ENCODE measurements at places on chromosomes 12 and 14.

DNA sequence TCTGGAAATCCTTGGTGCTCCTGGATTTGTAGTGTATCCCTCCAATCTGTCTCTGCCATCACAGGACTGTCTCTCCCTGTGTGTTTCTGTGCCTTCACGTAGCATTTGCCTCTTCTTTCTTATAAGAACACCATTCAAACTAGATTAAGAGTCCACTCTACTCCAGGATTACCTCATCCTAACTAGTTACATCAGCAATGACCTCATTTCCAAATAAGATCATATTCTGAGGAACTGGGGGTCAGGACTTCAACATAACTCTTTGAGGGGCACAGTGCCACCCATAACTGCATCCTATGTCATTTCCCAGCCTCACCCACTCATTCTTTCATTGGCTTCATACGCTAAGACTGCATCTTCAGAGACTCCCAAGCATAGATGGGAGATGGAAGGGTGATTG lies 106.2 kb downstream of the NT5DC3 start:
- no peak for DNase-seq

DNA sequence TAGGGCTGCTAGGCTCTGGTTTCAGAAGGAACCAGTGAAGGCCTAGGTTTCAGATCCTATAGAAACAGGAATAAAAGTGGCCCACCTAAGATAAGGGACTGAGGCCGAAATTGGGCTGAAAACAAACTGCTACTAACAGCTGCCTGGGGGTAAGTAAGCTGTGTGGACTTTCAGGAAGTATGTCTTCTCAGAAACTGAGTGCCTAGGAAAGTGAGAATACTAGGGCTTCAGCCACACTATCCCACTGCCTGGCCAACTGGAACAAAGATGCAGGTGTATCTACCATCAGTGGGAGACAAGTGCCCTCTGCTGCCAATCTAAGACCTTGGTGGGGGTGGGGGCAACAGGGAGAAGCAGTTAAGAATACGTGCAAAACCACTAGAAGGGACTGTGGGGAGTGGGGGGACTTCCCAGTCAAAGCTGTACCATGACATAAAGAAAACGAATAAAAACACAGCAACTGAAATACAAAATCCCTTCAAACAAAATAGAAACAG lies 82.5 kb downstream of the MED13L start:
- DNase-seq, result no peak

DNA sequence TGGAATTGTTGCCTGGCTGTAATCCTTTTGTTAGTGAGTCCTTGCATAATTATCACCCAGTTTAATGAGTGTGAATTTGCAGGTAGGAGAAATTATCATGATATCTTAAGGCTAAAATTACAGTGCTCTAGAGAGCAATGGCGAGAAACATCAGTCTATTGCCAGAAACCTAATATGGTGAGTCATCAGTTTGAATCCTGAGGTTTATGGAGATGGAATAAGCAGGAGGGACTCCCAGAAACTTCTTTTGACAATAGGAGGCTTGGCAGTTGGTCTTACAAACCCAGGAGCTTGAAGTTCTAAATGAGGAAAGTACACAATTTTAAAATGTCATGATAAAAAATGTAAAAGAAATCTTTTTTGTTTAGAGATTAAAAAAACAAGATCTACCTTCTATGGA lies 31.5 kb upstream of the CRADD start:
- DNase-seq, result no peak

DNA sequence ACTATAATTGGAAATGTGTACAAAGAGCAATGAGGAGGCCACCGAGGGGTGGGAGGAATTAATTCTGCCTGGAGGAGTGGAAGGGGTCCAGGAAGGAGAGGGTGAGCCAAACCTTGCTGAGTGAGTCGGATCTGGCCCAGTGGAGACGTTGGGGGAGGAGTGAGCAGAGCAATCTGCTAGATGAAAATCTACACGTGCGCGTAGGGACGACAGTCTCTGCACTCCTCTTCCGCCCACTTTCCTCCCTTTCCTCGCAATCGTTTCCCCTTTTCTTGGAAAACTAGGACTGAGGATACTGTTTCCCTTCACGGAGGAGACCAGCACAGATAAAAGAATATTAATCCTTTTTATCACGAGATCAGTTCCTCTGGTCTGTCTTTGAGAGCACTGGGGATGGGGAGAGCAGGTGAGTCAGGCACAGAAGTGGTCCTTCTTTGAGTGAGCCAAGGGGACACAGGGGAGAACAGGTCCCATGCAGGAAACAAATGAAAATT lies 2.9 kb upstream of the NAB2 start:
- DNase-seq, result no peak

DNA sequence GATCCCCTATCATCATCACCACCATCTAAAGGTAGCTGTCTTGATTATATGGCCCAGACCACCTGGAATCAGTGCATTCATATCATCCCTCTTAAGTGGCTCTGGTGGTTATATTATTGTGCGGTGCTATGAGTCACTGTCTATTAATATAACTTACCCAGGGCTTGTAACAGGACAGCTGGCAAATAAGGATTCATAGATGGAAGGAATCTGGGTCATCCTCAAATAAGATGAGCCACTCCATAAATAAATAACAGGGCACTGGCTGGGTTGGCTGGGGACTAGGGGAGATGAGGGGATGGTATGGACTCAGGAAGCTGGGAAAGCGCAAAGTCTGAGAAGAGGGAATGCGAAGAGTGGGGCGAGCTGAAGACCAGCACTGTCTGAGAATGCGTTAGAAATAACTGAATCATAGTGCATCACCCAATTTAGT lies 216.1 kb downstream of the NUAK1 start:
- DNase-seq, result no peak

DNA sequence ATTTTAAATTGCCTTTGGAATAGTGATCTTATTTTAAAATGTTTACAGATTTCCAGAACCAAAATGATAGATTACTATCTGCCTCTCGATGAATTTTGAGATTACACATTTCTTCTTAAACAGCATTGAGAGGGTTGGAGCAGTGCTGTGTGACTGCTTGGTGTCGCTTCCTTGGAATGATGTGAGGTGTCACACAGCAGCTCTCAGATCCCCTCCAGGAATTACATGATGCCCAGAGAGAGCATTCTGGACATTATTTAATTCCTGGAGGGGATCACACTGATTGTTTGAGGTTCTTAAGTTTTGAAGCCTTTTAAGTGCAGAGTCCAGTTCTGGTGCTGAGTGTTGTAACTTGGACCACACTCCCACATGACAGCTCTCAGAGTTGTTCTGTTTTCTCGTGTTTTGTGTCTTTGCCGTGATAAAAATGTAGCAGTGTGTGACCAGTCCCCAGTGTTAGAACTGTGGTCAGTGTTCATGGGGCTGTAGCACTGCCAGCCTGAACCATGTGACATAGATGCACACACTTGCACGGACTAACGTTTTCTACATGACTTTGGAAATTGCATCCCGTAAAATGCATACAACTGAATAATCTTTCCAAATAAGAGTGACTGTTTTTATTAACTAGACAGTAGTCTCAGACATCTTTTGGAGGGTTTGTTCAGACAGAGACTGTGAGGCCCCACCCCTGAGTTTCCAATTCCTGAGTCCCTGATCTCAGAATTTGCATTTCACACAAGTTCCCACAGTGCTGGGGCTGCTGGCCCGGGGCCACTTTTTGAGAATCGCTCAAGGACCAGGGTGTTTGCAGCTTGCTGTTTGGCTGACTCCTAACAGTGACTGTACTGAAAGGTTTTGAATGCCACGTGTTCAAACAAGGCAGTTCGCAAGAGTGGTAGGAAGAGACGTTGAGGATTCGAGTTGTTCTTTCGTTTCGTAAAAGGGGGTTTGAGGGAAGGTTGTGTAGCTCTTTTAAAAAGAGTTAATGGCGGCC lies 26.0 kb downstream of the XRCC3 start:
- no peak for DNase-seq

GRCh38 chr14:103179094-103179493 lies 55.8 kb downstream of the TNFAIP2 start:
- no peak for DNase-seq

- DNase-seq, result no peak
Measured at GRCh38 chr14:28780843-28781820, 14.5 kb downstream of the FOXG1 start.

DNA sequence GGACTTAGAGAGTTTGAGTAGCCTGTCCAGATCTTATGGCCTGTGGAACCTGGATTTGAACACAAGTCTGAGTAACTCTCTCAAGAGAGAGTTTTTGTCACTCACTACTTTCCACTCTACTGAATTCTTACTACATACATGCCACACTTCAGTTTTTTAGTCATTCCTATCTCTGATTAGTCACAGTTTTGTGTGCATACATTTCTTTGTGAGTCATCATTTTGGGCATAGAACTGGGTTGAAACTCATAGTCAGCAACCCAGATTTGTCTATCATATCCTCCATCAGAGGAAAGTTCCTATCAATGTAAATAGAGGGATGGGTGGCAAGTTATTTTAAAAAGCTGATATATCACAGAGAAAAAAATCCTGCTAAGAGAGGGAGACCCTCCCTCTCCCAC lies 42.9 kb downstream of the FLRT2 start:
- no peak for DNase-seq

GRCh38 chr12:65532764-65533163 lies 254.3 kb downstream of the MSRB3 start:
- peak; percentile 62 for DNase-seq

DNA sequence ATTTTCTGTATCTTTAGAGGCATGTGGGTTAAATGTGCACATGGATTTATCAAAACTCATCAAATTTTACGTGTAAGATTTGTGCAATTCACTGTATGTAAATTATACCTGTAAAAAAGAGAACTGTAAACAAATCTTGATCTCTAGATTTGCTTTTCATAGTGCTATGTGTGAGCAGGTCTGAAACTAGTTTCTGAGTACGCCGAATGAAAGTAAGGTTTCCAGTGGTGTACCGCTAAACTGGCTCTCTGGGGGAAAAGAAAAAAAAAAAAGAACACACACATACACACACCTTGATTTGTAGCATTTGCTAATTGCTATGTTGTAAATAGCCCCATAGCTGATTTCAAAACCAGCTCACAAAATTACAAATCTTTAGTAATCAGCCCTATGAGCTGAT lies 8.6 kb upstream of the SLC41A2 start:
- DNase-seq, result no peak

GRCh38 chr14:87489196-87489819 lies 503.7 kb downstream of the GALC start:
- no peak for DNase-seq

GRCh38 chr12:5884285-5884684 lies 60.8 kb downstream of the ANO2 start:
- no peak for DNase-seq

DNA sequence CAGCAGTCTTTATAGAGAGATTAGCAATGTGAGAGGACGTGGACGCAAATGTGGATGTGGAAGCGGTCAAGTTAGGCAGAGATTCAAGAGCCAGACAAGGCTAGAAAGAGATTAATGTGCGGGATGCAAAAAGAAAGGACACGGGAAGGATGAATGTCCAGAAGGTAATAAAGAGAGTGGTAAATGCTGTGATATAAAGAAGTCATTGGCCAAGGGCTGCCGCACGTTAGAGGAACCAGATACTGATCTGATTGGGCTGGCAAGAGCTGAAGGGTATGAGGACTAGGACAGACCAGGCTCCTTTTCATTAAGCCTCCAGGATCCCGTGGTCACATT lies 59.5 kb downstream of the DHRS2 start:
- DNase-seq, result peak; percentile 8

GRCh38 chr12:10386857-10387256 lies 3.0 kb downstream of the KLRK1 start:
- no peak for DNase-seq

GRCh38 chr12:26749781-26750180 lies 83.2 kb downstream of the ITPR2 start:
- DNase-seq, result no peak

GRCh38 chr12:24931666-24932405 lies 17.1 kb downstream of the BCAT1 start:
- no peak for DNase-seq

- DNase-seq, result no peak
Measured at GRCh38 chr12:48980953-48981756, 3.0 kb downstream of the WNT1 start.

- DNase-seq, result no peak
Measured at GRCh38 chr12:67042697-67043131, 226.4 kb upstream of the CAND1 start.

DNA sequence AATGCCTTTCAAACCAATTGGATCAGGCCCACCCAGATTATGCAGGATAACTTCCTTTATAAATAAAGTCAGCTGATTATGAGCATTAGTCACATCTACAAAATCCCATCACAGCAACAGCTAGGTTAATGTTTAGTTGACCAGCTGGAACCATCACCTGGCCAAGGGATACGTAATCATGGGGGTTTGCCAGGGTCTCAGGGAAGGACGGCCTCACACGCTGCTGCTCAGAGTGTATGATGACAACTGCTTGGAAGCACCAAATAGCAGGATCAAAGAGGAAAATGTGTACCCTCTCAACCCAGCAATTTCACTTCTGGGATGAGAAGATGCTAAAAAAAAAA lies 162.6 kb downstream of the SLC15A4 start:
- no peak for DNase-seq

DNA sequence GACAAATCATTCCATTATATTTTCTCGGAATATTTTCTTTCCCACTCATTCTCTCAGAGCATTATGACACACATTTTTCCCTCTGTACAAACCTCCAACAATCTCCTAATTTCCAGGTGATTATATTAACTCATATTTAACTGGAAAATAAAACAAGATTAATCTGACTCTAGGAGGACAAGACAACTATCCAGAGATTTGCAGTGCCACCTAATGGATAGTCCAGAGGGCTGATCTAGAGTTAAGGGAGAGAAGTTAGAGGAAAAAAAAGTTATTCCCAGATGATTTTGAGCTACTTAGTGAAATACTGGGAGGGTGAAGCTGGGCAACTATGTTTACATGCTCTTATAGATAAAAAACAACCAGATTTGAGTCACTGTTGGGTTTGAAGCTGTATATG lies 161.7 kb downstream of the ALX1 start:
- peak; percentile 51 for DNase-seq

- DNase-seq, result no peak
Measured at GRCh38 chr14:95071649-95072280, 85.6 kb downstream of the DICER1 start.

GRCh38 chr14:68663385-68664076 lies 129.3 kb downstream of the ZFP36L1 start:
- no peak for DNase-seq

DNA sequence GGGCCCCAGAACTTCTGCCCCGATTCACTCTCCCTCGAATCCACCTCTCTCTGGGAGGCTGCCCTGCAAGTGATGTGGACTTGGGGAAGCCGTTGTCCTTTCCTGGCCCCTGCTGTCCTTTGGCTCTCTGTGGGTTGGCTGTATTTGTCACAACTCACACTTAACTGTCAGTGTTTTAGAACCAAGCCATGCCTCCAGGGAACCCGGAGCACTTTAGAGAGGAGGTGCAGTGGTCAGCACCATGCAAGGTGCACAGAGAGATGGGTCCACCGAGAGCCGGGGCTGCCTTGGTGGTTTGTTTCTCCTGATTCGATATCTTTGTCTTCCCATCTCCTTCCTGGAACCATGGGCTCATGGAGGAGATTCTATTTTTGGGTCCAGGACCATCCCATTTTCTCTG lies 129.5 kb upstream of the RTL1 start:
- DNase-seq, result no peak

All from T47D (cell line).